ENCODE measurements at places on chromosomes 12 and 14.

DNA sequence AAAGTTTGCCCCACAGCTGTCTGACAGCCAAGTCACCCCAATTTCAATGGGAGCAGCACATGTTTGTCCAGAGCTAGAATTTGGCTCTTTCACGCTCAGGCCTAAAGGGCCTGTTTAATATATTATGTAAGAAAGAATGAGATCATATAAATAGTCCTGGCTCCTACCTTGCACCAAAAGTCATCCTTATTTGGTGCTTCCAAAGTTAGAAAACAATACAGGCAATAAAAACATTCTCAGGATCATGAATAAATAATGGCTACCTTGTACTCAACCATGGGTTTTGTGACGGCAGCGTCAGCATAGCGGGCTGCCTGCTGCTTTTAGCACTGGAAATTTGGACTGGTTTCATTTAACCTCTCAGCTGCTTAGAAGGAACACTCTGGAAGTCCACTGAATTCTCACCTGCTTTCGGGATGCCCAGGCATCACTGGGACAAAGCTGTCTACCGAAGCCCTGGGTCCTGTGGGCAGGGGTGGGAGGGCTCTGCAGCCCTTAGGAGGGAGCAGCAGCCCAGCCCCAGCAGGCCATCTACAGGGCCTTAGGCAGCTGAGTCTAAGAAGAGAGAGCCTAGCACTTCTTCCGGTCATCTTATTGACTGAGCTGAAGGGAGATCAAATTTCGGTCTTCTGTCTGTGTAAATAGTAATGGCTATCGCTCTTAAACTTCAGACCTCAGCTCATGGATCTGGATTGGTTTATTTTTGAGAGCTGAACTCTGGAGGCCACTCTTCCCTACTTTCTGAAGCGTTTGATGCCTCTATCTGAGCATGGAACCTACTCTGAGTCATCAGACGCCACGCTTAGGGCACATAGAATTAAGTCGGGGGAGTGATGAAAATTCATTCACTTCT, 106.5 kb downstream of the SAMD4A start:
- no peak for DNase-seq

GRCh38 chr14:95547626-95548327, 12.9 kb downstream of the GLRX5 start:
- no peak for DNase-seq

DNA sequence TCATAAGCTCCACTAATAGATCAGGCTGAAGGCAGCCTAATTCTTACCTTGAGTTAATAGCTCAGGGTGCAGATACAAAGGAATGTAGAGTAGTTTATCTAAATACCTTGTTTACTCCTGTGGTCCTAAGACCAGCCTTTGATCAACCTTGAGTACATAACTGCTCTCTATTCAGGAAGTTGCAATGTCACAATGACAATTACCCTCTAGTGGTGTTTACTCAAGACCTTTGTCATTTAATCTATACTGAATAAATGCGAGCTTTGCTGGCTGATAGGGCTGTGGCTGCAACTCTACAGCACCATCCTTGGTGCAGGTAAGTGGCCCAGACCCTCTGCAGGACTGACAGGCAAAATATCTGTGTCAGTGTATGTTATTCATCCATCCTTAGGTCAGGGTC, 282.7 kb downstream of the ATXN7L3B start:
- no peak for DNase-seq

- DNase-seq: no peak
Measured at GRCh38 chr14:96205059-96205977, 679 bp downstream of the BDKRB2 start.

DNA sequence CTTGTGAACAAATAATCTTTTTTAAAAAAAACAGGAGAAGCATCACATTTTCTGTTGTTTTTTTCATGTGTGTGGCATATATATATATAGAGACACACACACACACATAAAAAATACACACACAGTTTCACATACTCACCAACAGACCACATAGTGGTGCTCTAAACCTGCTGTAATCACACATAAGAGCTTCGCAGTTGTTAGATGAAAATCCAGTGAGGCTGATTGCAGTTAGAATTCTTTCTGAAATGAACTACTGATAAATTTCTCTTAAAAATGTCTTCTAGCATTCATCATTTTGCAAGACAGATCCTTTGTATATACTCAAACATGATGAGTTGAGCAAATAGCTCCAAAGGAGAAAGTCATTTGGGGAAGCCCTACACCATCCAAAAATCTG, 434.3 kb upstream of the STXBP6 start:
- DNase-seq: no peak

DNA sequence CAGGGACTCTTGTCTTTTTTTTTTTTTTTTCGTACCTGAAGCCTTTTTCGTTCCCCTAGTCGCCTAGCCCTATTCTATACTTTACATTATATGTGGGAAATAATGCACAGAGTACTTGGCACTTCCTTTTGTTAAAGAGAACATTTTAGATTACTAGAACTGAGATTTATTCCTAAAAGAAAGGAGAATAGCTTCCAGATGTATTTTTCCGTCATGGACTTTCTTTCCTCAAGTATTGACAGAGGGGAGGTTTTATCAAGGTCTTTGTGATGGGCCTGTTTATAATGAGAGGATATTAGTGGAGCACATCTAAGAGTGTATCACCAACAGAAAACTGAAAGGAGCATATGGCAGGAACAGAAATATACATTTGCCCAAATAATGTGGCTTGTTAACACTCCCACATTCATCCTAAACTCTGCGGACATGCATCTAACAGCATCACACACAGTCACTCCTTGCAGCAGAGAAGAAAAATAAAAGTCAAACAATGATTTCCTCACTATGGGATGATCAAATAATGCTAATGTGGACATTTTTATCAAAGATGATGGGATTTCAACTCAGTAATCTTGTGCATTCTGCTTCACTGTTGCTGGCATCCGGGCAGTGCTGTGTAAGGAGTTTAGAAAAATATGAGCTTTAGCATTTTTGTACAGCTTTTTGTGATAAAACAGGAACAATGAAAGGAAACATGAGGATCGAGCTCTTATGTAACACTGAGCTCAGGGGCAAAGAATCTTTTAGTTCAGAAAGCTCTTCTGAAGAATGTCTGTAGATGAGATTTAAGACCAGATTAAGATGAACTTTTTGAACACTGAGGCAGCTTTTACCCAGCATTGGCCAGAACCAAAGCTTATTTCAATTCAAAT, 183.1 kb downstream of the EGLN3 start:
- DNase-seq: no peak

GRCh38 chr12:52082026-52082668, 2.6 kb downstream of the SMIM41 start:
- no peak for DNase-seq

DNA sequence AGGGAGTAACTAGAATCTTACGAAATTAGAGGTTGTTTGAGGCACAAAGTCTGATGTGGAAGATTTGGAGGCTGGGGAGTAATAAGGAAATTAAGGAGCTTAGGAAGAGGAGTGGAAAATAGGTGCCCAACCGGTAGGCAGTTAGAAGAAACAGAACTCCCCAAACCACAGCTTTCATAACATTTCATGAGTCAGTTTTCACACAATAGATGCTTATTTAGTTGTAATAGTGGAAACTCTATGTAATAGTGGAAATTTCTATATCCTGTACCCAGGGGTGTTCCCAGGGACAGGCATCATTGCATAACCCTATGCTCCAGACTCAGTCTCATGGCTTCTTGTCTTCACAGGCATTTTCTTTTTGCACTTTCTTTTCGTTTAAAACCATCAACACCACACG, 8.3 kb downstream of the C3AR1 start:
- no peak for DNase-seq

All from activated T-helper 9 cell treated with anti-CD3 and anti-CD28 coated beads, Interleukin-2, amount 50 U/mL, for 16 hours (primary cell).